ENCODE measurements at places on chromosomes 2 and 18.

DNA sequence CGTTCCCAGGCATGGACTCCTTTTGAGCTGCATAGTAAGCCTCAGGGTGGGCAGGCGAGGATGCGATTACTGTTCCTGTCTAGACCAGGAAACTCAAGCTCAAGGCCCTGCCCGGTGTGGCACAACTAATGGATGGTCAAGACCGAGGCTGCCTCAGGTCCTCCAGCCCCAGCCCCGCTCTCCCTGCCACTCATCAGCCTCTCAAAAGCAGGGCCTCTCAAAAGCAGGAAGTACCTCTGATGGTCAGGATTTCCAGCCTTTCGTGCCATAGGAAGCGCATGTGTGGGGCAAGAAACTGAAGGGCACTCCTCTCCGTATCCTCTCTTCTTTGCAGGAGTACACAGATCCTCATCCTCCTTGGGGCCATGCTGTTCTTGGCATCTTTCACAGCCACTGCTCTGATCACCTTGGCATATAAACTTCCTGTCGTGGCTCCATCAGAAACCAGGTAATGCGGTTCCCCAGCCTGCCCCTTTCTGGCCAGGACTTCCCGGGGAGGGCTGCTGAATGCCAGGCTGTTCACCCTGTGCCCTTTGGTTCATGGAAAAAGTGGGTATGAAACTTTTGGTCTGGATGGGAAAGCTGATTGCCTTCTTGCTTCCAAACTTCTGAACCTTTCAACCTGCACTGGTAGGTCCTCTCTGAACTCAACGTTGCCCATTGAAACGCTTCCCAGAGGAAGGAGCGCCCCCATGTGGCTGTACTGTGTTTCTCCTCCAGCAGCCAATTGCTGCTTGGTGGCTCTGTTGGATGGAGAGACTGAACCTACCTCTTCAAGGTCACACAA, 82.8 kb upstream of the SEC11C start:
- peak; percentile 88 for DNase-seq

- no peak for DNase-seq
Measured at GRCh38 chr2:37232131-37232933, 874 bp downstream of the NDUFAF7 start.

- DNase-seq = no peak
Measured at GRCh38 chr18:57141208-57142129, 5.4 kb upstream of the BOD1L2 start.

DNA sequence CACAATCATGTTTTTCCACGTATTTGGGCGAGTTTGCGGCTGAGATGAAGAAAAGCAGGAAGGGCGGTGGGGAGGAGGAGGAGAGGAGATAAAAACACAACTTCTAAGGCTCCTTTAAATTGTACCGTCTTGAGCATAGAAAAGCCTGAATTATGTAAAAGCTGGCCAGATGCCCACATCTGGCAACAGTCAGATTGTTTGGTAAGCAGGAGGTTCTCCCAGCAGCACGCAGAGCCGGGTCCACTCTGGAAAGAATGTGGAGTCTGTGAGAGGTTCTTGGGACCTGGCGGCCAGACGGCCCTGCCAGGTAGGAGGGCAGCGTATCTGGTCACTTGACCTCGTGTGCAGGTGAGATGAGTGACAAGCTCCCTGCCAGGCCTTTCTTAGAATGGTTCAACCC, 215.3 kb upstream of the APCDD1 start:
- no peak for DNase-seq

DNA sequence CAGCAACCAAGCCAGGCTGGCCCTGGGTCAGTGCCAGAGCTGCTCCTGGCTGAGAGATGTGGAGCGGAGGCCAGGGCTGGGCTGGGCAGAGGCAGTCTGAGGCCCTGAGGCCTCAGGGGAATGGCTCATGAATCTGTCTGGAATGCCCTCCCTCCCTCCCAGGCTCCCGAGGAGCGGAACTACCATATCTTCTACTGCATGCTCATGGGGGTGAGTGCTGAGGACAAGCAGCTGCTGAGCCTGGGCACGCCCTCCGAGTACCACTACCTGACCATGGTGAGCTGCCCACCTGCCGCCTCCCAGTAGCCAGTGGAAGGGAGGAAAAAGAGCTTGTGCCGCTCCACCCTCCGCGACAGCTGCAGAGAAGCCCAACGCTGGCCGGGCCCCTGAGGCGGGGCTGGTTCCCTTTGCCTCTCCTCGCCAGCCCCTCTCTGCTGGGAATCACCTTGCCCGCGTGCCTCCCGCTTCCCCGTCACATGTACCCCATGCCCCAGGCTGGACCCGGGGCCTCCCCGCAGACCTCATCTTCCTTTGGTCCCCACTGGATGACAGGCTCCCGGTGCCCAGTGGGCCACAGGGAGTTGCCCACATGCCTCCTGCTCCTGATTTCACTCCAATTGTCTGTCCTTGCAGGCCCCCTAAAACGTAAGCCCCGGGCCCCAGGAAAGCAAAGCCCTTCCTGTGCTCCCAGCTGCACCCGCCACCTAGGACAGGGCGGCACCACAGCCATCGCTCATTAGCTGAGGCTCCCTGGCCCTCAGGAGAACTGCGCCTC, 41.1 kb downstream of the MYO7B start:
- DNase-seq = no peak

DNA sequence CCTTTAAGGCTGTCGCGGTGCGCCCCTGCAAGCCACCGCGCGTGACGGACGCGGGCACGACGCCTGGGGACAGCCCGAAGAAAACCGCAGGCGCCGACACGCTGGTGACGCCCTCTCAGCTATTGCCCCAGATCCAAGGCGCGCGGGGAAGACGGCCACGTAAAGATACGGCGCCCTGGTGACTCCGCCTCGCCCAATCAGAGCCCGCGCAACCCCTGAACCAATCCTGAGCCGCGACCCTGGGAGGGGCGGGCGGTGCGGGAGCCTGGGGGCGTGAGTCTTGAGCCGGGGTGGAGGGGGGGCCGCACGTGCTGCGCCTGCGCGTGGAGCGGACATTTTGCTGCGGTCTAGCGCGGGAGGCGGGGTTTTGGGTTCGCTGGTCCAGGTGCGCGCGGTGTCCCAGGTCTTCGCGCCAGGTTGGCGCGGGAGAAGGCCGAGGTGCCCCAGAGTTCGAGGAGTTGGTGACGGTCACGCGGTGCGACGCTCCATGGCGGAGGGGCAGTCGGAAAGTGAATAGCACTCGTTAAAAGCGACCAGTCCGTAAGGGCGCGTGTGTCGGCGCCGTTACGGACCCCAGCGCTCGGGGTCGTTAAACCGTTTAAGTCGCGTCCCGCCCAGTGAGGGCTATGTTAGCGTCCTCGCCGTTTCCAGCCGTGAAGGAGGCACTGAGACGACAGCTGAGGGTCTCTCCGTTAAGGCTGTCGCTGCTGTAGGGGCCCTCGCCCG, 15.9 kb downstream of the NMUR1 start:
- DNase-seq = peak; percentile 96

DNA sequence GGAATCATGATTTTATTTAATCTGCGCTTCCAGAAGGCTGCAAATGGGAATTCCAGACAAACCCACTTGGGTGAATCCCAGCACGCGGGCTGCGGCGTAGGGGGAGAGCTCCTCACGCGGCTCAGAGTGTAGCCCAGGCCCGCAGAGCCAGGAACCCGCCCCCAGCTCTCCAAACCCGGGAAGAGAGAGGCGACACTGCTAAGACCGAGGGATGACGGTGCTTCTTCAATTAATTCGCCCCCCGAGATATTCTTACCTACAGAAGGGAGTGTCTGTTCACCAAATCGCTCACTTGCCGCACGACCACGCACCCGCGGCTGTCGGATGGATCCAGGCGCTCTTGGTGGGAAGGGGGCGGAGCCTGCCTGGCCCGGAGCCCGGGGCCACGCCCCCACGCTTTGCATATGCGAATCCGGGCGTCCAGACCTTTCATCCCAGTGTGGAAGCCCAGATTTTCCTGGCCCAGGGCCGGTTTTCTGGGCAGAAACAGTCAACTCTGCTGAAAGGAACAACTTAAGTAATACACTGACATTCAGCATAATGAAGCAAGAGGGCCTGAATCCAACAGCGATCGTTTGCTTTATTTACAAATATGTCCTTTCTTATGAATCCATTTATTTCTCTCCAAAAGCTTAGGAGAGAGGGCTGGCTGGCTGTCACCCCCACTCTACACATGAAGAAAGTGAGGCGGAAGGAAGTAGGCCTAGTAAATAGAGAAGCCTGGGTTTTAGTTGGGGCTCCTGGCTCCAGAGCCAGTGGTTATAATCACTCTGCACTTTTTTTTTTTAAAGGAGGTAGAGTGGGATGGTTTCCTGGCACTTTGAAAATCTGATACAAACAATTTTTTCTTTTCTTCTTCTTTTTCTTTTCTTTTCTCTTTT, at the start of gene SLC19A3:
SLC19A3 (minus strand) TSS at position 342 of the 881 bp plus-strand sequence. CDS start 15,710 bp downstream, outside the sequence.
- DNase-seq = peak; percentile 70

GRCh38 chr18:13375302-13376255, 157.0 kb downstream of the LDLRAD4 start:
- DNase-seq = no peak

Data from neural crest cell (in vitro differentiated cells).